Vagina (tissue), 2 donors: ENCODE measurements at places on chromosomes 12 and 14.

- DNase-seq, result no peak
These were observed 45.5 kb downstream of the SH2B3 start for GRCh38 chr12:111451232-111451631.

GRCh38 chr14:52350445-52350844 is 36.3 kb downstream of the PTGER2 start:
- DNase-seq, result no peak

- DNase-seq, result no peak
These were observed 9.0 kb downstream of the FRMD6 start for GRCh38 chr14:51660741-51661140.

- DNase-seq, result no peak
These were observed 183.8 kb downstream of the DAD1 start for GRCh38 chr14:22405201-22405600.

- no peak for DNase-seq
These were observed 199.7 kb downstream of the ANO2 start for GRCh38 chr12:5745251-5745888.

DNA sequence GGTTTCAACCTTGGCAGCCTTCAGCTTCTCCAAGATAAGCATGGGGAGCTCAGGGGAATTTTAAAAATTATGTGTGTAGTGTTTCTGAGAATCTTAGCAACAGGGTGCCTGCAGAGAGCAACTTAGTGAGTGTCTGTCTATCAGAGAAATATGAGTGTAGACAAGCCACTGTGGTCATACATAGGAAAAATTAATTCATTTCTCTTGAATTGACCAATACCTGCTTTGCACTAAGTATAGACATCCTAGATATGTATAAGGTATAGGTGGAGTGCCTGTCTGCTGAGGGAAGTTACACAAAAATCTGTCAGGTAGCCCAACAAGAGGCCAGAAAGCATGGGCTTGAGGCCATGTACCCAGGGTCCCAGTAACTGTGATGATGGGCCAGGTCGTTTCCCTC is 20.7 kb downstream of the HELB start:
- no peak for DNase-seq

- no peak for DNase-seq
These were observed 333.0 kb downstream of the CCER1 start for GRCh38 chr12:90621927-90622326.

- no peak for DNase-seq
These were observed 149.2 kb downstream of the DYRK2 start for GRCh38 chr12:67797753-67798152.

DNA sequence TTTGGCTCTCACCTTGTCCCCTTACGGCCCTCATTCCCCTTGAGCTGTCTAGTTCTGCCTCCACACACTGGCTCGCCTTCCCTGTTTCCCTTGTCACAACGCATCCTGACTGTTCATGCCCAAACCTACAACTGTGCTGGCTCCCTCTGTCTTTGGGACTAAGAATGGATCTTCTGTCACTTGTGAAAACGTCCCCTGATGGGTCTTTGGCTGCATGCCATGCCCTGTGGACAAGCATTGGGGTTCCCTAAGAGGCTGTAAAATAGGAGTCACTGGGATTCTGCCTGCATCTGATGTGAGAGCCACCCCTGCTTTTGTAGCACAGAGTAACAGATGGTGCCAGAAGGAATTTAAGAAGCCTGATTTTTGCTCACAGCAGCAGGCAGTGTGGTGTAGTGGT is 285.3 kb upstream of the CRY1 start:
- no peak for DNase-seq

DNA sequence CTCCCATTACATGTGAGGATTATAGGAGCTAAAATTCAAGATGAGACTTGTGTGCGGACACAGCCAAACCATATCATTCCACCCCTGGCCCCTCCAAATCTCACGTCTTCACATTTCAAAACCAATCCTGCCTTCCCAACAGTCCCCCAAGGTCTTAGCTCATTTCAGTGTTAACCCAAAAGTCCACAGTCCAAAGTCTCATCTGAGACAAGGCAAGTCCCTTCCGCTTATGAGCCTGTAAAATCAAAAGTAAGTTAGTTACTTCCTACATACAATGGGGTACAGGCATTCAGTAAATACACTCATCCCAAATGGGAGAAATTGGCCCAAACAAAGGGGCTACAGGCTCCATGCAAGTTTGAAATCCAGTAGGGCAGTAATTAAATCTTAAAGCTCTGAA is 76.1 kb downstream of the CRADD start:
- DNase-seq, result no peak

GRCh38 chr14:62420847-62421246 is 624.4 kb downstream of the KCNH5 start:
- DNase-seq, result no peak

DNA sequence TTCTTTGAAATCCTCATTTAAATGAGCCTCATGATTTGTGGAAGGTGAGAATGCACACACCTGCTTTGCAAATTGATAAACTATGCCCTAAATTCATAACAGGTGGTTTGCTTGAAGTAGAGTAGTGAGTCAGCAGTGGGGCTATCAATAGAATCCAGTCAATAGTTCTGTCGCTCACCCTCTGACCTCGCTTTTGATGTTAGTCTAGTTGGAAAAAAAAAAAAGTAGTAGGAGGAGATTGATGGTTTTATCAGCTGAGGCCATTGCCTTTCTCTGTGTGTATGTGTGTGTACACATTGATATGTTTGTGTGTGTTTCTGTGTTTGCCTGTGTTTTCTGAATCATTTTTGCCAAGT is 267.3 kb downstream of the SNAPC1 start:
- DNase-seq, result no peak

- no peak for DNase-seq
These were observed 114.5 kb downstream of the ETV6 start for GRCh38 chr12:11763760-11764520.

DNA sequence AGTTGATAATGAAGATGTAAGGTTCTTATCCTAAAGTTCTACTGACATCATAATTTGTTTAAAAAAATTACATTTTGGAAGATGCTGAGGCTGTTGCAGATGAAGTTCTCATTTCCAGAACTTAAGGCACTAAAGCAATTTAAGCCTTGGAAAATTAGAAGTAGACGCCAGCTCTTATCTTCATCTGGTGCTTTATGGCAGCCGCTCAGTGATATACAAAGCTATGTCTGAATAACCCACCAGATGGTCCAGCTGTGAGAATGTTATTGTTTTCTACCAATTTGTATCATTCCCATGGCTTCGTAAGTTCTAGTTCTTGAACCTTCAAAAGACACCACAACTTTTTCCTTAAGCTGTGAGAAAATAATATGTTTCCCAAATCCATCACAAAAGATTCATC is 212.1 kb upstream of the ARID2 start:
- no peak for DNase-seq

- DNase-seq, result no peak
These were observed 485.7 kb downstream of the TMTC2 start for GRCh38 chr12:83172441-83172840.
